Daoy (cell line): ENCODE measurements at places on chromosomes 2 and 18.

- peak; percentile 19 for DNase-seq
These were observed 308.3 kb upstream of the SLC8A1 start for GRCh38 chr2:40760071-40760666.

DNA sequence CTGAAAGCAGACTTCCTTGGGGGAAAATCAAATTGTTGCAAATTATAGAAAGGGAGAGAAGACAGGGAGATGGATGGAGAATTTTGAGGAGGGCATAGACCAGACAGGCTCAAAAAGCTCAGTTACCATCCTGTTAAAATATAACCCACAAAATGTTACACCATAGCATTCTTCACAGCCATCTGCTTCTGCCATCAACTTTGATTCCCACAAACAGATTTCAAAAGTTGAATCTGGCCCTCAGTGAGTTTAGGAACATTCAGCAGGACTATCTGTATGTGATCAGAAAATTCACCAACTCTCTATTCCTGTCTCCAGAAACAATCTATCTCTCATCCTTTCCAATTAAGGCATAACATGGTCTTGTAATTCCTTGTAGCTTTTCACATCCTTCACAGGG, 159.8 kb upstream of the CCDC68 start:
- no peak for DNase-seq

DNA sequence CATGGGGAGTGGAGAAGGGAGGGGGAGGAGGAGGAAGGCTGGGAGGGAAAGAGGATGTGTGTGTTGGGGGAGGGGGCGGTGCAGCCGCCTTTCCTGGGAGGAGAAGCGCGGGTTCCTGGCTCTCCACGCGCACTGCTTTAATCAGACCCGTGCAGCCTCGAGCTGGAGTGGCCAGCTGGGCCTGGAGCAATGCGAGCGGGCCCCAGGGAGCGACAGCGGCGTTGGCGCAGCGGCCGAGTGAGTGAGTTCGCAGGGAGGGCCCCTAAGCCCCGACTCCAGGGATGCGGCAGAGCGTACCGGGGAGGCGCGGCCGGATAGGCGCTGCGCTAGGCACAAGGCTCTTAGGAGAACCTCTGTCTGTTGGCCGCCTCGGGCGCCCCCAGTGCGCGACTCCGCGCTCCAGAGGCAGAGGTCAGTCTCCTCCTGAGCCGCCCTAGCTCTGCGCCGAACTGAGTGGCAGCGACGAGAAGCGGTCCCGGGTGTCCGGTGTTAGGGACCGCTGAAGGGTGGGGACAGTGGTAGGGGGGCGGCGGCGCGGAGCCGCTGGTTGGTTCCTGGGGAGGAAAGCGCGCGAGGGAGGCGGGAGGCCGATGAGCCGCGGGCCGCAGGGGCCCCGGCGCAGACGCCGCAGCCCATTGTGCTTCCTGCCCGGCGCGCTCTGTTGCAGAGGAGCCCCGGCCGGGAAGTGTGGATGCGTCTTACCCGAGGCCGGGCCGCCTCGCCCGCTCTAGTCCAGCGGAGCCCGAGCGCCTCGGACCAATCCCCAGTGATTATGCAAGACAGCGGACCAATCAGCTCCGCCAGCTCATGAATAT, 455 bp upstream of the DLX1 start:
- DNase-seq, result peak; percentile 97

DNA sequence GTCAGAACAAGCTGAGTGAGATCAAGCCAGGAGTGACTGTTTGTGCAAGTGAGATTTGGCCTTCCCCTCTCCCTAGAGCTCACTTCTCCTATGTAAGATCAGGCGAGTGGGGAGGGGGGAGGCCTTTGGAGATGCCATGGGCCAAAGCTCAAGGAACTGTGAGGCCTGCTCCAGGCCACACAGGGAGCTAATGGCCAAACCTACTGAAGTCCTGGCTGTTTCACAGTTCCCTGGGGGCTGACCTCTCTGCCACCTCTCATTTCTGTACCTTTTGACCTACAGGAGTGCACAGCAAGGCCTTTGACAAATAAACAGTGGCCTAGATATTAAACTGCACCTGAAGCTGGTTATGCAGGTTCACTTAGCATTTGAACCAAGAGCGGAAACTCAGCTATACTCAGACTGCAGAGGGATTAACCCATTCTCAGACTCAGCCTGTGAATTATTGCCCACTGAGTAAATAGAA, 235.0 kb upstream of the NT5C1B start:
- DNase-seq, result no peak

- DNase-seq, result no peak
These were observed 65.4 kb upstream of the TUBA3E start for GRCh38 chr2:130263606-130264005.
